Activated T-cell treated with anti-CD3 and anti-CD28 coated beads for 1 hour (primary cell): ENCODE measurements at places on chromosomes 13 and 19.

DNA sequence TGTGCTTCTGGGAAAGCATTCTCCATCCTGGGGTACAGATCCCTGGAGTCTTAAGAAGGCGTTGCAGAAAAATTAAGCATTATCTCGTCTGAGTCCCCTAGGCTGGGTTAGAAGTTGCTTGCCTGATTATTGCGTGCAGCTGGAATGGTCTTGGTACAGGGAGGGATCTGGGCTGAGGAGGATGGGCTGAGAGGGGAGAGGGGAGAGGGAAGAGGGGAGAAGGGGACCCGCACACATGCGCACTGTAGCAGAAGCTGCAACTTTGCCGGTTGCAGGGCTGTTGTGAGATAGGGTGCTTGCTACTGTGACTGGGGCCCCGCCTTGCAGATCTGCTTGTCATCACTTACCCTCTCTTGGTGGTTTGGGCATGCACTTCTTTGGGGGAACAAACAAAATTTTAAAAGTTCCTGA lies 316.8 kb downstream of the DLEU7 start:
- DNase-seq, result no peak

- DNase-seq, result no peak
These were observed 1890.9 kb downstream of the PCDH9 start for GRCh38 chr13:65339241-65339640.

- peak; percentile 42 for DNase-seq
These were observed 479.1 kb downstream of the FOXO1 start for GRCh38 chr13:40187324-40187795.

DNA sequence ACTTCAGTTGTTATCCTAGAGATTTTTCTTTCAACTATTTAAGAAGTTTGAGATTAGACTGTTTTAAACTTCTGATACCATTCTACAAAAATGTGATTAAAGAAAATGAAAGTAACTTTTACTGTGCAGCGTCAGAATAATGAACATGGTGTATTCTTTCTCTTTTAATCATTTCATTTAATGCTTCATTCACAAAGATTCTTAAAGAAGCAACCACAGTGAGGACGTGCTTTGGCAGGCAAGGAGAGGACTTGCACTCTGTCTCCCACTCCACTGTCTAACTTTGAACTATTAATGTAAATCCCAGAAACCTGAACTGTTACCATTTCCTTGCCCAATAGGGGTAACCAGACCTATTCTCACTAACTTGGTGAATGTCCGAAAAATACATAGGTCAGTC lies 137.0 kb downstream of the KCNRG start:
- DNase-seq, result no peak

DNA sequence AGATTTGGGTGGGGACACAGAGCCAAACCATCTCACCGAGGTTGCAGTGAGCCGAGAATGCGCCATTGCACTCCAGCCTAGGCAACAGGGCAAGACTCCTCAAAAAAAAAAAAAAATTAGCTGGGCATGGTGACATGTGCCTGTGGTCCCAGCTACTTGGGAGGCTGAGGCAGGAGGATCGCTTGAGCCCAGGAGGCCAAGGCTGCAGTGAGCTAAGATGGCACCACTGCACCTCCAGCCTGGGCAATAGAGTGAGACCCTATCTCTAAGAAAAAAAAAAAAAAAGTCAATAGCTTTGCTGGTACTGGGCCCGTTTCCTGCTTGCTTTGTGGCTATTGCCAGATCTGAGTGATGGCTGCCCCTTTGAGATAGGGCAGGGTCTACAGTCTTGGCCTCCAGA lies 13.1 kb downstream of the ACP7 start:
- DNase-seq, result no peak

DNA sequence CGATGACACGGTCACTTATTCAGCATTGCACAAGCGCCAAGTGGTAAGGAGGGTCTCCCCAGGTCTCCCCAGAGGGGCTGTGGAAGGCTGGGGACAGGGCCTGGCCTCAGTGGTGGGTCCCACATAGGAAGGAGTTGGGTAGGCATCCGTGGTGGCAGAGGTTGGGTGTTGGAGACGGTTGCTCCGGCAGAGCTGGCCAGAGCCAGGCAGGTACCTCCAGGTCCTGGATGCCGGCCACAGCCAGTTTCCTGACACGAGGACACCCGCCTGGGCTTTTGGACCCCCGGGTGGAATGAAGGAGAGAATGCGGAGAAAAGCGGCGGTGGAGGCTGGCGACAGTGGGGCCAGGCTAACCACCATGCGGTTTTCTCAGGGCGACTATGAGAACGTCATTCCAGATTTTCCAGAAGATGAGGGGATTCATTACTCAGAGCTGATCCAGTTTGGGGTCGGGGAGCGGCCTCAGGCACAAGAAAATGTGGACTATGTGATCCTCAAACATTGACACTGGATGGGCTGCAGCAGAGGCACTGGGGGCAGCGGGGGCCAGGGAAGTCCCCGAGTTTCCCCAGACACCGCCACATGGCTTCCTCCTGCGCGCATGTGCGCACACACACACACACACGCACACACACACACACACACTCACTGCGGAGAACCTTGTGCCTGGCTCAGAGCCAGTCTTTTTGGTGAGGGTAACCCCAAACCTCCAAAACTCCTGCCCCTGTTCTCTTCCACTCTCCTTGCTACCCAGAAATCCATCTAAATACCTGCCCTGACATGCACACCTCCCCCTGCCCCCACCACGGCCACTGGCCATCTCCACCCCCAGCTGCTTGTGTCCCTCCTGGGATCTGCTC lies 1.3 kb upstream of the FFAR1 start:
- DNase-seq, result peak; percentile 62

- DNase-seq, result no peak
These were observed 4.0 kb downstream of the HSD11B1L start for GRCh38 chr19:5684694-5685430.

DNA sequence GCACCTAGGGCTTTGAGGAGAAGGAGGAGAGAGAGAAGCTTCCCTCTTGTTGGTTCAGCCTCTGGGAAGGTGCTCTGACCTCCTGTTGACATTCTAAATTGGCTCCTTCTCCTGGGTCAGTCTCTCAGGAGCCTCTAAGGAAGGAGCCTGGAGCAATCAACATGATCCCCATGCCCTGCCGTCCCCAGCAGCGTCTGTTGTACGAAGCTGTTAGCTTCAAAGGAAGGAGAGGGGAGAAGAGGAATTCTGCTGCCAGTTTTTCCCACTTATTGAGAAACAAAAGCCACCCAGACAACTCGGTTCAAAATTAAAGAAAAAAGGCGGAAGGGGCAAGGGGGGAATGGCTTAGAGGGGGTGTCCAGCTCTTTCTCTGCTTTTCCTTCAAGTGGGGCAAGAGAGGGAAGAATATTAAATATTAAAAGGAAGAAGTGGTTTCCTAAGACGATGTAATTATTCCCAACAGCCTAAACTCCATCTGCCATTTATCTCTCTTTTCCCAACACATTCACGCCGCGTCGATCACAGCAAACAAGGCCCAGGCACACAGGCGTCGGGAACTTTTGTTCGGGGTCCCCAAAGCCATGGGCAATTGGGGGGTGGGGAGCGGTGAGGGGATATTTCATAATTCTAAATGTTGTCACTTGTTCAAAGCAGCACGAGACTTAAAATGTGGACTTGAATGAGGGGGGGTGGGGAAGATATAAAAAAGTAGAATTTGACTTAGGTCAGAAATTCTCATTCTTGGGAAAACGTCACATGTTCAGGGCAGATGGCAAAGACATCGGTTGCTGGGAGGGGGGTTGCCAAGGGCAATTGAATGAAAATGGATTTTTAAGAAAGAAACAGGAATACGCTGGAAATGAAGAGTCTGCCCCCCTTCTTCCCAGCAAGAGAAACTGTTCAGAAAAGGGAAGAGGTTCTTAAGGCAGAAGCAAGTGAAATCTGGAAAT lies 116.8 kb upstream of the CACNA1A start:
- no peak for DNase-seq

- DNase-seq, result no peak
These were observed 31.7 kb downstream of the DNAJC15 start for GRCh38 chr13:43054803-43055802.

- DNase-seq, result no peak
These were observed 24.2 kb downstream of the EPN1 start for GRCh38 chr19:55699221-55699620.

- DNase-seq, result no peak
These were observed 8.7 kb downstream of the CD177 start for GRCh38 chr19:43362179-43362578.

DNA sequence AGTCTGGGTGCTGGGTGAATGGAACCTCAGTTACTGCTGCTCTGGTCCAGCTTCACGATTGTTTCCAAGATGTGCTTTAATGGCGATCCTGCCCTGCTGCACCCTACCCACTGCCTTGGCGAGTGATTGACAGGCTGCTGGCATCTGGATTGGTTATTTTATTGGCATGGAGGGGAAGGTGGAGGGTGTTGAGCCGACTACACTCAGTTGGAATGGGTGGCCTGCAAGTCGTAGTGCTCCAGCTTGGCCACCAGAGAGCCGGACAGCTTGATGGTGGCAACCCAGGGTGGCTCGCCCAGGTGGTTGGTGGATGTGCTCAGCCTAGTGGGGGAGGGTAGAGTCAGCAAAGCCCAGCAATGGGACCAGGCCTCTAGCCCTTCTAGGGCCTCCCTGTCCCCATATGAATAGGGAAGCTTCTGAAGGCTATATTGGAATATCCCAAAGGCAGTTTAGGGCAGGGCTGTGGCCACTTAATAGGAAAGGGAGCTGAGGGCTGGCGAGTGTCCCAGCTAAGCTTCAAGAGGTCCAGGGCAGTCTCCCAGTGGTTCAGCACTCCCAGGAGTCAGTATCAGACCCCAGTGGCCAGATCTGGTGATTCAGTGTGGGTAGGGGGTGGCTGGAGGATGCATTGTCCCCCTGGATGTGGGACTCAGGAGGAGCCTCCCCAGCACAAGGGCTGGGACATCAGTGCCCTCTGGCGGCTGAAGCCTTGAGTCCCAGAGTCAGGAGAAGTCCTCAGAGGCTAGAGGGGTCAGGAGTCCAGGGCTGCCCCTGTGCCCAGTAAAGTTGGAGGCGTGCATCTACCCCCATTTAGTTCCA lies 3.4 kb downstream of the GGN start:
- DNase-seq, result no peak

GRCh38 chr13:98998831-98999638 lies 21.2 kb upstream of the DOCK9 start:
- peak; percentile 17 for DNase-seq

DNA sequence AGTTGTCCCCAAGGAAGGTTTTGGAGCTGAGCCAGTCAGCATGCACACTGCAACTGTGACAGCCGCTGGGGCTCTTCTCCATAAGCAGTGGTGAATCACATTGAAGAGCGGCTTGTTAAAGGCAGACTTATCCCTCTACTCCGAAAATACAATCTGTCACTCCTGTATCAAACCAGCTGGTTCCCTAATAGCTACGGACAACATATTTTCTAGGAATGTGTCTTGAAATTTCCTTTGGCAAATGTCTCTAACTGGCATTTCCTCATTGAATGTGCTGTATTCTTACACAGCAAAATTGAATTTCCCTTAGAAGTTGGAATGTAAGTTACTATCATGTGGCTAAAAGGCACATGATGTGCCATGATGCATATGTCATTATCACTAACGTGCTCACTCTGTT lies 104.0 kb upstream of the GPR12 start:
- DNase-seq, result no peak

DNA sequence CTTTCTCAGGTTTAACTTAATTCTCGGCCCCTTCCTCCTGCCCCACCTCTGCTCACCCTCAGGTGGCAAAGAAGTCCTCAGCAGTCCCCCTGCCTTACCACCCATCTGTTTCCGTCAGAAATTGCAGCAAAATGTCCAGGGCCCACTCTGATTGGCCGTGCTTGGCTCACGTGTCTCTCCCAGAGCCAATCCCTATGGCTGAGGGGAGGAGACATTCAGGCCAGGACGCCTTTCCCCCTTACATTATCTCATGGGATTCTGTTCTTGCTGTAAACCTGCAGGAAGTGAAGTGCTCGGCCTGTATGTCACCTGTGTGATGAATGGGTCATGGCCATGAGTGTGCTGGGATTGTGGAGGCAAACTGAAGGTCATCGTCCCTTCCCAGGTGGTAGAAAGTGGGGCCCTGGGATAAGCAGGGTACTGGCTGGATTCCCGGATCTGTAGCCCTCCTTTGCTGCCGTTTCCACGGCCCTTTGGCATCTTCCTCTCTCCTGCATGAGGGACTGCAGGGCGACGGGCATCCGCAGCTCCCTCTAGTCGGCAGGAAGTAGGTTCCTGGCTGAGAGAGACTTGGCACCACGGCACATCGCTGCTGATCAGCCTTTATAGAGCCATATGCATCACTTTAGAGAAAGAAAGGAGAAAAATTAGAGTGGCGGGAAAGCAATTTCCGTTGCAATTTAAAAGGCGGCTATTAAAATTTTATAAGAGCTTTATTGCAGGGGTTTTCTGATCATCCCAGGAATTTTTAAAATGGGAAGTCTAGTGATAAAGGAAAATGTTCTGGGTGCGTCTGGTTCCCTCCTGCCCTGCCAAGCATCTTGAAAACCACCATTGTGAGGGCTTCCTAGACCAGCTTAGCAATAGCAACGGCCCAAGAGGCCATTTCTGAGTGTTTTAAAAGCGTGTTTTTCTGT lies 118.2 kb downstream of the SIPA1L3 start:
- no peak for DNase-seq

DNA sequence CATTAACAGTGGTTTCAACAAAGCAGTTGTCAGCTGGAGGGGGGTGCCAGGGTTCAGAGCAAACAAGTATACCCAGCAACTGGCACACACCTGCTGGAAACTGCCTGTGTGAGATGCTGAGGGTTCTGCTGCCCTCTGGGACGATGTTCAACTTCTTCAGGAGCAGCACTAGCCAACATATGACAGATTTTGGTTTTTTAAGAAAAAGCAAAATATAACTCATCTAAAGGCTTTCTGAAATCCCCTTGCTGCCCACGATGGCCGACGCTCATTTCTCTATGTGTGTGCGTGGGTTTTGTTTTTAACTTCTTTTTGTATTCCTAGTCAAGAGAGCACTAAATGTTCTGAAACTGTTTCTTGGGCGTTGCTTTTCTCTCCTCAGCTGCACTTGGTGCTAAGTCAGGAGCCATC lies 79.9 kb downstream of the MRPL57 start:
- no peak for DNase-seq

DNA sequence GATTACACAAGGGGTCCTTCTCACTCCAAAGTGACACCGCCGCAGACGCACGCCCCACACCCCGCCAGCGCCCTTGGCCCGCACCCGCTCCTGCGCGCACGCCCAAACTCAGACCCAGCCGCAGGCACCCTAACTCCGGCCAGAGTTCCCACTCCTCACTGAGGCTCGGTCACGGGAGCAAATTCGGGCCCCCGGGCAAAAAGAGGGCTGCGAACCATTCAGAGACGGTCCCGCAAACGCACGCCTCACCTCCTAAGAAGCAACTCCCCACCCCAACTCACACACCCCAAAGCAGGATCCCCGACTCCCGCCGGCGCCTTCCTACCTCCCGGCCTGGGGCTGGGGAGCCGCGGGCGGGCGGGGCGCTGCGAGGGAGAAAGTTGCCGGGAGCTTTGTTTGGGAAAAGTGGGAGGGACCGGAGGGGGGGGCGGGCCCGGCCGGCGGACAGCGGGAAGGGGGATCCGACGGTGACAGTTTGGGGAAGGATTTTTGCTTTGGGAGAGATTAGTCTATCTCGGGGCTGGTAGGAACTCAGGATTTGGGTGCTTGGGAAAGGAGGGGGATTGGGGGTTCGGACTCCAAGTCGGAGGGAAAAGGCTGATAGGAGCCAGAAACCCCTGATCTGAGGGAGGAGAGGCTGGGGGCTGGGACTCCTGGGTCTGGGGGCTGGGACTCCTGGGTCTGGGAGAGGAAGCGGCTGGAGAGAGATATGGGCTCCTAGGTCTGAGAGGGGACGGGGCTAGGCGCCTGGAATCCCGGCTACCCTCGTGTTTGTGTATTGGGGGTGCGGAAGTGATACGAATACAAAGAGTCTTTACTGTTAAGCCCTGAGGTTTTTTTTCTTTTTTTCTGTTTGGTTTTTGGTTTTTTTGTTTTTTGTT lies at the start of gene TEAD2:
TSS of gene TEAD2 (minus strand) at position 369 of the 881 bp plus-strand sequence. CDS start 2,341 bp downstream, outside the sequence.
- DNase-seq, result no peak

- no peak for DNase-seq
These were observed 13.0 kb downstream of the GAS6 start for GRCh38 chr13:113850722-113851479.
